ENCODE measurements at places on chromosomes 2 and 18. TPM values are rescaled to one million over a fixed set of nuclear protein-coding genes. Genes with fewer than 3 reads are reported as not detected.

C2orf15 gene
- total RNA-seq: 8.4 TPM

DNA sequence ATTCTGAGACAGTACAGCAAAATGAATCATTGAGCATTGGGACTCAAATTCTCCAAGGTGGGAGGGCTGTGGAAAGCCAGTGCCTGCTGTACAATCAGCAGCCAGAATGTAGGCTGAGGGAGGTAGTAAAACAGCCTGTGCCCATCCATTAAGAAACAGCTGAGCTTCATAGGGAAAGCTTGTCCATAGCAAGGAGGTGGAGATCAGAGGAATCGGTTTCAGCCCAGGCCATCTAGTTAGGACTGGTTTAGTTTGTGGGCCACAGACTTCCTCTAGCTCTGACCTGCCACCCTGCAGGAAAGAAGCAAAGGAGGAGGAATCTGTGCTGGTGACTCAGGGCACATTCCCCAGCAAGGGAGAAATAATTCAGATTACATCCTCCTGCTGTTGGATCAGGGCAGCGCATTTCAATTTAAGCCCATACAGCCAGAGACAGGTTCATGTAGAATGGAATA, 333.4 kb downstream of the SETBP1 start:
- no peak overlapping the region for H3K27ac ChIP-seq
- no peaks in the 10 kb centered on the region for H3K36me3 ChIP-seq
- peaks cover 17% of the 10 kb centered on the region for H3K4me1 ChIP-seq
- H3K27me3 ChIP-seq: no peaks in the 10 kb centered on the region

GRCh38 chr2:28543316-28544035, 47.6 kb downstream of the PLB1 start:
- no peak overlapping the region for H3K4me3 ChIP-seq
- H3K4me1 ChIP-seq: no peaks in the 10 kb centered on the region
- no peaks in the 10 kb centered on the region for H3K27me3 ChIP-seq
- DNase-seq: no peak
- no peak overlapping the region for H3K27ac ChIP-seq
- no peaks in the 10 kb centered on the region for H3K36me3 ChIP-seq

GRCh38 chr2:23601301-23601965, 216.5 kb downstream of the KLHL29 start:
- H3K4me3 ChIP-seq: no peak overlapping the region
- DNase-seq: no peak
- H3K27ac ChIP-seq: no peak overlapping the region

- no peak overlapping the region for H3K4me3 ChIP-seq
- no peaks in the 10 kb centered on the region for H3K36me3 ChIP-seq
- DNase-seq: no peak
- no peak overlapping the region for H3K27ac ChIP-seq
- no peaks in the 10 kb centered on the region for H3K27me3 ChIP-seq
Measured at GRCh38 chr18:40534723-40535122, 1420.3 kb upstream of the PIK3C3 start.

- no peaks in the 10 kb centered on the region for H3K36me3 ChIP-seq
- no peak overlapping the region for H3K4me3 ChIP-seq
- H3K27ac ChIP-seq: no peak overlapping the region
- H3K27me3 ChIP-seq: no peaks in the 10 kb centered on the region
Measured at GRCh38 chr2:16160281-16161084, 220.1 kb downstream of the MYCN start.

GRCh38 chr2:199431746-199432213, 26.0 kb downstream of the SATB2 start:
- no peaks in the 10 kb centered on the region for H3K27me3 ChIP-seq
- H3K27ac ChIP-seq: no peak overlapping the region
- peak overlapping the region; percentile 11 for H3K4me3 ChIP-seq

L3MBTL4 gene
- 0.85 TPM for total RNA-seq

- no peak overlapping the region for H3K4me3 ChIP-seq
- H3K4me1 ChIP-seq: no peaks in the 10 kb centered on the region
- no peak for DNase-seq
- H3K27me3 ChIP-seq: no peaks in the 10 kb centered on the region
- peaks cover 38% of the 10 kb centered on the region for H3K36me3 ChIP-seq
- H3K27ac ChIP-seq: no peak overlapping the region
Measured at GRCh38 chr2:112754564-112754963, 9.8 kb downstream of the CKAP2L start.

GRCh38 chr18:9280849-9281248, 53.7 kb upstream of the TWSG1 start:
- no peak overlapping the region for H3K4me3 ChIP-seq
- no peaks in the 10 kb centered on the region for H3K27me3 ChIP-seq
- H3K4me1 ChIP-seq: no peaks in the 10 kb centered on the region
- no peak overlapping the region for H3K27ac ChIP-seq

DNA sequence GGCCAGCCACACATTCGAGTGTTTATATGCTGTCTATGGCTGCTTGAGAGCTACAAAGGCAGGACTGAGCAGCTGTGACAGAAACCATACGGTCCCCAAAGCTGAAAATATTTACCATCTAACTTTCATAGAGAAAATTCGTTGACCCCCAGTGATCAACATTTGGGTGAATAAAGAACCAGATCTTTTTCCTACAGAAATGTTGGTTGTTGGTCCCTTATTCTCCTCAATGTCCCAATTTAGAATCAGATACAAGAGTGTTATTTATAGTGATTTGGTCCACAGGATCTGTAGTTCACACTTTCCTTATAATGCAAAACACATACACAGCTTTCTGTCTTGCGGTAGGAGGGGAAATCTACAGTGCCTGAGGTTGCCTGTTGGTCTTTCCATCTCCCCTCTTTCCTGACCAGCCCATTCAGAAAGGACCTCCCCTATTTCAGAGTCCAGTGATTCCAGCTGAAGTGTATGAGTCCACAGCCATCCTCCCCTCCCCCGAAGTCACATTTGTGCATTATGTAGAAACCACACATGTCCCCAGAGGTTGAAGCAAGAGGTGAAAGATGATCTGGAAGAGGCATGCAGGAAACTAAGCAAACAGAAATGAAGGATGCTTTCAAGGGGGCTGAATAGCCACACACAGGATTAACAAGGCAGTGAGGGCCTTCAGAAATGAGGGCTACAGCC, 61.9 kb downstream of the SPRED2 start:
- no peaks in the 10 kb centered on the region for H3K27me3 ChIP-seq
- H3K4me3 ChIP-seq: no peak overlapping the region
- DNase-seq: no peak

GRCh38 chr2:159186462-159186861, 100.0 kb downstream of the WDSUB1 start:
- no peaks in the 10 kb centered on the region for H3K27me3 ChIP-seq
- DNase-seq: no peak
- H3K4me3 ChIP-seq: no peak overlapping the region
- no peaks in the 10 kb centered on the region for H3K4me1 ChIP-seq
- no peaks in the 10 kb centered on the region for H3K36me3 ChIP-seq

SLC5A7 gene
- total RNA-seq: 0.17 TPM

LOXL3 gene
- 12.2 TPM for total RNA-seq

EFR3B gene
- 11.8 TPM for total RNA-seq

CD28 gene
- total RNA-seq: not detected

DYNAP gene
- total RNA-seq: 1.0 TPM

- H3K36me3 ChIP-seq: no peaks in the 10 kb centered on the region
- no peaks in the 10 kb centered on the region for H3K27me3 ChIP-seq
- H3K4me1 ChIP-seq: peaks cover 25% of the 10 kb centered on the region
- no peak overlapping the region for H3K4me3 ChIP-seq
Measured at GRCh38 chr2:30283931-30284565, 52.7 kb downstream of the LBH start.

PTH2R gene
- 0.19 TPM for total RNA-seq

DNA sequence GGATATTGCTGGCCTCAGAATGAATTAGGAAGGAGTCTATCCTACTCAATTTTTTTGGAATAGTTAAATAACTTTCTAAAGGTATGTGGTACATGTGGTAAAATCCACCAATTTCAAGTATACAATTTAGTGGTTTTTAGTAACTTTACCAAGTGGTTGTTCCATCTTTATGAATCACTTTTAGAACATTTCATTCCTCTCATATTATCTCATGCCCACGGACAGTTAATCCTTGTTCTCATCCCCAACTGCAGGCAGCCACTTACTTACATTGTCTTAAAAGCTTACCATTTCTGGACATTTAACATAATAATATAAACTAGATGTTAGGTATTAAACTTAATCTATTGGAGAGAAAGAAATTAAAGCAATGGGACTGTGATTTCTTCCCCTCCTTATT, 146.3 kb upstream of the ZC3H15 start:
- no peaks in the 10 kb centered on the region for H3K27me3 ChIP-seq
- no peaks in the 10 kb centered on the region for H3K4me1 ChIP-seq
- no peaks in the 10 kb centered on the region for H3K36me3 ChIP-seq
- no peak overlapping the region for H3K4me3 ChIP-seq
- H3K27ac ChIP-seq: no peak overlapping the region

DNA sequence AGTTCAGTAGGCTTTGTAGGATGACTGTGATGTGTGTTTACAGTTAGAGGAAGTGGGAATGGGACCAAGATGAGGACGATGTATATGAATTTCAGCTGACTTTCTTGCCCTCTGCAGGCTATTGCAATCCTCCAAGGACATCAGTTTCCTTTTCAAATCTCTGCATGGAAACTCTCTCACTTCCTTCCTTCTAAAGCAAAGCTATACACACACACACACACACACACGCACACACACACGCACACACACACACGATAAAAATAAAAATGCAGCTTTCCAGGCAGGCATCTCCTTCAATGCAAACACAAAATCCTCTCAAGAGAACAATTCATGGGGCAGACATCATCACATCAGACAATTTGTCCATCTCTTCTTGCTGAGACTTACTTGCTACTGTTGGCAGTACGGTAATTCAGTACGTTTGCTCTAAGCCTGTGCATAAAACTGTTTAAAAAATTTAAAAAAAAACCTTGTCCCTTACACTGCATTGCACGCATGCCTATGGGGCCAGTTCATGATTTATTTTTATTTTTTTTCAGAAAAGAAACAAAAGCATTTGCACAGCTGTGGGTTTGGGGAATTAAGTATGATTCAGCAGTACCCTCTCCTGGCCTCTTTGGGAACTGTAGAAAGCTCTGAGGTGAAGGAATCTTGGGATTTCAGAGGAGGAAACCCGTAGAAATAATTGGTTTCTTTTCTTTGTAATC, 27.1 kb upstream of the ICOS start:
- H3K27ac ChIP-seq: no peak overlapping the region
- peak; percentile 64 for DNase-seq
- no peaks in the 10 kb centered on the region for H3K4me1 ChIP-seq
- H3K4me3 ChIP-seq: no peak overlapping the region

DNA sequence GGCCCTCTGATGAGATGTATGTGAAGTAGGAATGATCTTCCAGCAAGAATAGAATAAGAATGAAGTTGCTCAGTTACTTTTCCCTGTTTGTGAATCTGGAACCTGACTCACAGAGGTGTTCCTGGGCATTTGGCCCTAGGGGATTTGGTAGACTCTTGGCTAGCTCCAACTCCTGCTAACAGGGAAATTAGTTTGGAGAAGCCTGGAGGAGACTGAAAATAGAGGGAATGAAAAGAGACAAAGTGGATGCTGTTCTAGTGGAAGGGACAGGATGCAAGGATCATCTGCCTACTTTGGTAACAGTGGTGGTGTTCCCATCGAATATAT, 19.6 kb downstream of the TMEM17 start:
- H3K4me3 ChIP-seq: no peak overlapping the region
- no peaks in the 10 kb centered on the region for H3K4me1 ChIP-seq
- H3K27me3 ChIP-seq: no peaks in the 10 kb centered on the region
- H3K27ac ChIP-seq: no peak overlapping the region
- DNase-seq: no peak
